ENCODE measurements at places on chromosomes 2 and 18.

GRCh38 chr2:129705085-129705484 is 274.4 kb upstream of the RAB6C start:
- no peak for DNase-seq

- DNase-seq: no peak
Observed at GRCh38 chr18:34775461-34775860, 65.4 kb downstream of the DTNA start.

DNA sequence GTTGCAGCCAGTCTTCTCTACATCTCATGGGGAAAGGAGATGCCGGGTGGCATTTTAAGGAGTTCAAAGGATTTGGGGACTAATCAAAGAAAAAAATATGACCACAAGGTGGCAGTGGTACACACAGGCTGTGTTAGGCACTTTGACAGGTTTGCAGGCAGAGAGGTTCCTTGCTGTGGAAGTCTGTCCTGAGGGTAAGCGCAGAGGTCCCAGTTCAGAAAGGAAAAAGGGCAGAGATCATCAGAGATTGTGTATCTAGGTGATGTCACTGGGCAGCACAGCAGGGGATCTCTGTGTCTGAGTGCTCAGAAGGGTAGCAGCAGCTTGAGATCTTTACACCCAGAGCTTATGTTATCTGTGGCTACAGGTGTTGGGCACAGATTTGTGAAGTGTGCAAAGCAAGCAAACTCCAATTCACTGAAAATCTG is 231.4 kb downstream of the LRRTM1 start:
- no peak for DNase-seq

- DNase-seq: no peak
Observed at GRCh38 chr2:184498936-184499335, 99.4 kb upstream of the ZNF804A start.

GRCh38 chr2:1923541-1923940 is 179.2 kb upstream of the PXDN start:
- DNase-seq: no peak

- no peak for DNase-seq
Observed at GRCh38 chr2:37656512-37657423, 14.7 kb downstream of the CDC42EP3 start.

DNA sequence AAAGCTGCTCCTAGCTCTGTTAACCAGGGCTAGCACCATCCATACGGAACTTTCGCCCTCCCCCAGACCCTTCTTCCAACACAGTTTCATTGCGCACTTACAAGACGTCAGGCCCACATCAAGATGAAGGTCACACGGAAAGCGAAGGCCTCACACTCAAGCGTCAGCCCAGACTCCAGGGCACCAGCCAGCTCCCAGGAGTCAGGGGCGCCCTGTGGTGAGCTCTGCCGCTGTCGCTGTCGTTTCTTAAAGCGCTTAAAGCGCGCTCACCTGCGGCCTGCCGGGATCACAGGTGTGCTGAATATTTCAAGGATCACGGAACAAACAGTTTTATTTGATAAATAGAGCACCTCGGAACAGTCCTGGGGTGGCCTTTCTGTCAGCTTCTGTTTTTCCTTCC is 163.1 kb downstream of the CDH20 start:
- no peak for DNase-seq

DNA sequence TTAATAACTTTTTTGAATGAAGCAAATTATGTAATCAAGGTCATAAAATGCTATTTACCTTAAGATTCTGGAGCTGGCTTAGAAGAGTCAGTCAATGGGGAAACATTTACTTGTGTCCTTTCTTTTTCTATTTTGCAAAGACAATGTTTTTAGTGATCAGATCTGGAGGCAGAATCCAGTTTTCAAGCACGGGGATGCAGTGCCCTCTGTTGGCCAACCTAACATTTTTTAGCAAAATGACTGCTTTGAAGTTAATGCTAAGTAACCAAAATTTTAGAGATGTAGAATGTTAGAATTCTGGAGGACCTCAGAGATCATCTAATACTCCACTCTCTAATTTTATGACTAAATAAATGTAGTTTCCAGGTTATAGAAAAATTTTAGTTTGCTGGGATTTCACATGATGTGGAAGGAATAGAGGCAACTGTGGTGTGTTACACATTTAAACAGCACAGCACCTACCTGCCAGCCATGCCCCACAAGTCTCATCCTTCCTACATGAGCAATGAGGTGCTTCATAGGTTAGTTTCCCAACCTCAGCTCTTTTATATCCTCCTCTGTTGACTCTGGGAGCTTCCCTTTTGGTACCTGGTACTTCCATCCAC is 23.6 kb upstream of the SLC9A4 start:
- DNase-seq: no peak

GRCh38 chr2:86323273-86324021 is 14.0 kb downstream of the REEP1 start:
- no peak for DNase-seq

DNA sequence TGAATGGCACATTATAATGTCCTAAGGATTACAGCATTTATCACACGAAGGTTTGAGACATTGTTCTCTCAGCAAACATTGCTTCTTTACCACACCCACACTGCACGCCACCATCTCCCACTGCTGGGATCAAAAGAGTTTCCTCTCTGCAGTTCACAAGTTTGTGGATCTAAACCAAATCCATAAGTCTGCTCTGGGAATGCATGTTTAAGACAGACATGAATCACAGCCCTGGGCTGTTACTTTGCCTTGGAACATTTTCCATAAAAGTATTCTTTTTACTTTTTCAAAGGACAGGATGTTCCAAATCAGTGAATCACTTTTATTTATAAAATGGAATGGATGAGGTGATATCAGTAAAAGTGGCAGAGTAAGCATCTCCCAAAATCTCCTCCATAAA is 36.1 kb downstream of the STPG4 start:
- DNase-seq: no peak

DNA sequence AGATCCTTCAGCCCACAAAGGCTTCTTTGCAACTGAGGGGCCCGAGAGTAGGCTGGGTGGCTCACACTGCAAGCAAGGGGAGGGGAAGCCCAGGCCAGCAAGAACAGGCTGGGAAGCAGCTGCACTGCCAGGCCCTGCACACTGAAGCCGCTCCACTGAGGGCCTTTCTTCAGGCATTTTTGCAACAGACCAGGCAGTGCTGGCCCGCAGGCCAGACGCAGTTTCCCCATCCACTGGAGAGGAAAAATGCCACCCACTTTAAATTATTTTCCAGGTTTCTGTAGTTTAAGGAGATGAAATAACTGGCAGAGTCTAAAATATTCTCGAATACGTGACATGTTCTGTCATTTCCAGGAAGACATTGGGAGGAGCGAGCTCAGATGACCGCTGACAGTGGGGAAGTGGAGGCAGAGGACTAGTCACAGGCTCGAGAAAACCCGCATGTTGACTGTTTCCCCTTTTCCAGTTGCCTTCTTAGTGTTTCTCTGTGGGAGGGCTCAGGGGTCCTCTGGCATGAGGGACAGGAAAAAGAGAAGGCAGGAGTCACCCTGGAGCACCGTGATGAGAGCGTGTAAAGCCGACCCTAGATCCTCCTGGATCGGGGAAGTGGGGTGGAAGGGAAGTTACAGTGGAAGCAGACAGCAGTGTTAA is 53.3 kb upstream of the B3GNT7 start:
- no peak for DNase-seq

GRCh38 chr2:71882949-71883472 is 264.7 kb downstream of the CYP26B1 start:
- peak; percentile 68 for DNase-seq

DNA sequence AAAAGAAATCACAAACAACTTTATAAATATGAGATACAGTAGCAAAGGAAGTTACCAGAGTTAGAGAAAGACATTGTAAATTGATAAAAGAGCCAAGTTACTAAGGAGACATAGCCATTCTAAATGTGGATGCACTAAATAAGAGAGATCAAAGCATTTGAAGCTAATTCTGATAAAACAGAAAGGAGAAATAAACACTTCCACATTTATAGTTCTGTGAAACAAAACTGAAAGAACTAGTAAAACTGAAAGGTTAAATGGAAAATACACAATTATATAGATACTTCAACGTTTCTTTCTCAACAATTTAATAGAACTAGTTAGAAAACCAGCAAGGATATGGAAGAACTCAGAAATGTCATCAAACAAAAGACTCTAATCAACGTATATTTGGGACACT is 309.0 kb upstream of the CDH2 start:
- DNase-seq: no peak

- no peak for DNase-seq
Observed at GRCh38 chr2:12710301-12710700, 6.4 kb upstream of the TRIB2 start.

GRCh38 chr18:62372156-62372555 is 47.0 kb downstream of the TNFRSF11A start:
- no peak for DNase-seq

DNA sequence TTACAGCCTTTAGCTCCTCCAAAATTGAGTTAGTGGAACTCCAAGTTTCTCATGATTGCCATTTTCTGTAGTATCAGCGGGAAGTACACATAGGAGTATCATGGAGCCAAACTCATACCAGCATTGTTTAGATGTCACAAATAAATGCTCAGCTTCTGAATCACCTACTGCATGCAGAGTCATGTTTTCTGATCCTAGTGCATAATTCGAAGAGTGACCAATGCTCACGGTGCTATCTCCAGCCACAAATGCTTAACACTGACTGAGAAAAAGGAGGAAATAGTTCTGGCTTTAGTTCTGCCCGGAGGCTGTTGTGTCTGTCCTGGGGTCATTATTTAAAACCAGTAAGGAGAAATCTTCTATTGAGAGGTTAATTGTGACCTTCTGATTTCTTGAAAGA is 45.4 kb upstream of the LRATD1 start:
- no peak for DNase-seq

DNA sequence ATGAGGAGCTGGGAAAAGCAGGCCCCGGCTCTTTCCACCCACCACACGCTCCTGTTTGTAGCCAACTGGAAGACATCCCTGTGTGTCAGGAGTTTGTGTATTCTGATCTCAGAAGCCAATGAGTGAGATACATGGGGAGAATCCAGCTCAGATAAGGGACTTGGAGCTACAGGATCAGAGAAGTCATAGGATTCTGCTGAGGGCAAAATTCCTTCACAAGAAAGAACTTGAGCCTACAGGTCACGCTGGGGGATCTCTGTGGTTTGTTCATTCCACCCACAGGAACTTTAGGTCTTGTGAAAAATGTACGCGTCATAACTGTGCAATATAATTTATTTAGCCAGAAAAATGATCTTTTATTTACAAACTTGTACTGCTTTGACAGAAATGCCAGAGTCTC is 80.1 kb upstream of the SMIM21 start:
- no peak for DNase-seq

DNA sequence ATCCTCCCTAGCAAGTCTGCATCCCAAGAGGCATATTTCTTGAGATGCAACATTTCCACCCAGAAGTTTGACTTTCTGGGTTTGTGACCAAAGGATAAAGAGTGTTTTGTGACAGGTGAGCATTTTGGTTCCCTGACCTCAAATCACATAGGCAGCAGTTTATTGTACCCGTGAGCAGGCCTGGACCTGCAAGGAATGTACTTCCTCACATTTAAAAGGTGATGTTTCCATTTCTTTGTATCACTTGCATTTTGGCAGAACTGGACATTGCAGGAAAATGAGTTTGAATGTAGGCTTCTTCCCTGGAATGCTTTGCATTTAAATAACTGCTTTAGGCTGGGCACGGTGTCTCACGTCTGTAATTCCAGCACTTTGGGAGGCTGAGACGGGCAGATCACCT is 160.7 kb downstream of the ALPK2 start:
- DNase-seq: no peak

- DNase-seq: no peak
Observed at GRCh38 chr2:10781746-10782145, 30.8 kb downstream of the PDIA6 start.

DNA sequence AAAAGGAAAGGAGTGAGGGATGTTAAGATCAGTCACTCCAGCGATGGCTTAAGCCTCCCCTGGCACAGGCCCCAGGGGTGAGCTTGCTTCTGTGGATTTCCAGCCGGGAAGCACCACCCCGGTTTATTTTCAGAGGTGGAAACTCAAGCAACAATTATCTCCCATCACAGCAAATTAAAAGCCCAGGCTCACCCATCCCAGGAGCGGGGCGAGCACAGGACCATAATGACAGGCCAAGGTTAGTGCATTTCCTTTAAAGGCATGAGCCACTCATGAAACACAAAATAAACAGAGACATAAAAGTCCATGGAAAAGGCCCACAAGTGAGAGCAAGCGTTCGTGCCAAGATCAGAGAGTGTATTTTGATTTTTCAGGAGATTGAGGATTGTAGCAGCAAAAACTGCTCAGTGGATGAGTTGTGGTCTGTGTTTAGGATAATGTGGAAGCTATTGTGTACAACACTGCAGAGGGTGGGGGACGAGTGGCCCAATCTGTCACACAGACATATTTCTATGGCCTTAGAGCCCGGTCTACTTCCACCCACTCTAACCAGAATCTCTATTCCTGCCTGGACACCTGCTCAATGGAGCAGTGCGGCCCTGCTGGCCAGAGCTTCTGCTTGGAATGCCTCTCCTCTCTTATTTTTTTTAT is 111.4 kb upstream of the CDC42EP3 start:
- no peak for DNase-seq

DNA sequence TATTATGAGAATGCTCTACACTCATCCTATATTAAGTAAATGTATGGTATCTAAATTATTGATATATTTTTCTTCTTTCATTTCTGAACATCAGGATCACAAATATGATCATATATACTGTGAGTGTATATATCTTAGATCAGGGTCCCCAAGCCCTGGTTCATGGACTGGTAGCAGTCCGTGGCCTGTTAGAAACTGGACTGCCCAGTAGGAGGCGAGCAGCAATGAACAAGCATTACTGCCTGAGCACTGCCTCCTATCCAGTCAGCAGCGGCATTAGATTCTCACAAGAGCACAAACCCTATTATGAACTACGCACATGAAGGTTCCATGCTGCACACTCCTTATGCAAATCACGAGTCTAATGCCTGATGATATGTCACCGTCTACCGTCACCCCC is 1247.1 kb upstream of the NXPH2 start:
- DNase-seq: no peak

- no peak for DNase-seq
Observed at GRCh38 chr2:160405077-160405867, 88.3 kb downstream of the RBMS1 start.

- DNase-seq: no peak
Observed at GRCh38 chr2:58140508-58141072, 94.0 kb downstream of the VRK2 start.

- no peak for DNase-seq
Observed at GRCh38 chr2:224181534-224182155, 142.6 kb upstream of the SERPINE2 start.

DNA sequence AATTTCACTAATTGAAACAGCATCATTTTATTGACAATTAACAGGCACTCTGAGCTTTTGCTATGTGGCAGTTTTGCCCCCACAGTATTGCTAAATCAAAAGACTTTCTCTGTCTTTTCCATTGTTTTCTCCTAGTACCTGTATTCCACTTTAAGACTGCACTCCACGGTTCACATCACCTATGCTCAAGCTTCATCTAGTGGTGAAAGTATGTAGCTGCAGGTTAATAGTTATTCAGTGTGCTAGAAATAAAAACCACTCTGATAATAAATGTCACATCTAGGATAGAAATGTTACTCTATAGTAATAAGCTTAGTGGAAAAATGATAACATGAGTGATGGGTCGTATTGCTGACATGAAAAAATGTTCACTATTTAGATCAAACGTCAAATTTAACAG is 24.6 kb downstream of the ARL6IP6 start:
- DNase-seq: no peak

GRCh38 chr2:129074298-129074920 is 755.7 kb upstream of the HS6ST1 start:
- no peak for DNase-seq

GRCh38 chr2:33518929-33519328 is 42.5 kb downstream of the RASGRP3 start:
- DNase-seq: no peak

- DNase-seq: no peak
Observed at GRCh38 chr2:55560855-55561254, 41.3 kb downstream of the CFAP36 start.

GRCh38 chr2:143140864-143141661 is 11.8 kb downstream of the ARHGAP15 start:
- no peak for DNase-seq
